Esophagus muscularis mucosa (tissue), 4 donors: ENCODE measurements at places on chromosomes 7 and 10.

- no peak for DNase-seq
Measured at GRCh38 chr7:19508821-19509220, 200.0 kb downstream of the POLR1F start.

DNA sequence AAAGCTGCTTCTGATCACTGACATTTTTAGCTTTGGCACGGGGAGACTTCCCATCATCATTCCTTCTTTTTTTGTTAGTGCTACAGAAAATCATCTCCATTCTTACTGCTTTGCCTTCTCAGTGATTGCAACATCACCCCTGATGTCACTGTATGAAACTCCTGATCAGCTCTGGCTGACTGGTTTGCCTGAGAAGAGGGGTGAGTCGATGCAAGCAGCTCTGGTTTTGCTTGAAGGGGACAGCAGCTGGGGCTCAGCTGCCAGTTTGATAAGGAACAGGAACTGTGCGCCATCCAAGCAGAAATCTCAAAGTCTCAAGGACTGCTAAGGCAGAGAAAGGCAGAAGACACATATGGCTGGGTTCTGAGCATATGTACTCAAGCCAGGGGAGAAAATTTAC, 808.5 kb upstream of the CELF2 start:
- no peak for DNase-seq

DNA sequence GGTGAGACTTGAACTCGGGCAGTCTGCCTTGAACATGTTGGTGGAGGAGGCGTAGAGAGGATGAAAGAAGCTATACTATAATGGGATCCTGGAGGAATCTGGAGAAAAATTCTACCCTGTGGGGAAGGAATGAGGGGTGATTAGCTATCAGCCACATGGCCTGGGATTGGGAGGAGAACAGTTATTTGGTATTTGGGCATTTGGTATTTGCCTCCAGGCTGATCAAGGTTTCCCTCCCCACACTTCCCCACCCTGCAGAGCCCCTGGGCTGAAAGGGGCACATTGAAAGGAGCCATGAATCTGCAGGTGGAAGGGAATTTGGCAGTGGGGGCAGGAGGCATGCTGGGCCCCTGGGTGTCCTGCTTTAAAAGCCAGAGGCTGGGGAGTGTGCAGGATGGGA, 235.3 kb downstream of the INHBA start:
- DNase-seq: no peak

DNA sequence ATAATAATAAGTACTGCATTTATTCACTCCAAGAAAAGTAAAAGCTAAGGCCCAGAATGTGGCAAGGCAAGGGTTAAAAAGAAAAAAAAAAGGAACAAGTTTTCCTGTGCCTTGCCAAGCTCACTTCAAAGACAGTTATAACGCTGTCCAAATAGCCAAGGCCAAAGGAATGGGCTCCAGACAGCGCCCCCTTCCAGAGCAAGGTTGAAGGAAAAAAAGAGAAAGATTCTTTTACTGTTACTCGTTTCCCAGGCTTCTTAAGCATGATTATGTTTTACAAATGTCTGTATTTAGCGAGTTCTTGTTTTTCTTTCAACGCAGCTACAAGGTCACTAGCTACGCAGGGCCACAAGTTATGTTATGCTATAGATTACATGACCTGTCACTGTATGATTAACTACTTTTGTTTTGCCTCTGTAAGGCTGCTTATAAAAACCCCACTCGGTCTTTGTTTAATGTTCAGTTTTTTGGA, 9.1 kb upstream of the EIF4H start:
- DNase-seq: no peak

- DNase-seq: no peak
Measured at GRCh38 chr10:47060356-47060755, 149.1 kb downstream of the PTPN20 start.

- DNase-seq: peak; percentile 50
Measured at GRCh38 chr10:129400426-129400825, 66.6 kb upstream of the MGMT start.

- peak; percentile 5 for DNase-seq
Measured at GRCh38 chr7:41928781-41929180, 225.9 kb upstream of the INHBA start.

- DNase-seq: no peak
Measured at GRCh38 chr7:115230882-115231571, 309.1 kb downstream of the MDFIC start.

DNA sequence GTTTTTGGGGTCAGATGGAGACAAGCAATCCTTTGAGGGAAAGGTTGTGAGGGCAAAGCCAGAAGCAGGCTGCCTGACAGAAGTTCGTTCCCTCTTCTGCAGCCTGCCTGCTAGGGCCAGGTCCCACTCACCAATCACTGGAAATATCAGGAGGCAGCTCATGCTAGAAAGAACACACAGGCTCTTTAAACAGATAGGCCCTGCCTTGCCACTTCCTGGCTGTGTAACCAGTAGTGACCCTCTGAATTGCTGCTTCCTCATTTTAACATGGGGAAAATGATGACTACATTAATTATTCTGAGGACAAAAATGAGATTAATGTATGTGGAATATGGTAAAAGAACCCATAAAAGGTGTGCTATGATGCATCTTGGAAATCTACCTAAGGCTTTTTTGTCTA, 50.5 kb upstream of the MRLN start:
- no peak for DNase-seq

DNA sequence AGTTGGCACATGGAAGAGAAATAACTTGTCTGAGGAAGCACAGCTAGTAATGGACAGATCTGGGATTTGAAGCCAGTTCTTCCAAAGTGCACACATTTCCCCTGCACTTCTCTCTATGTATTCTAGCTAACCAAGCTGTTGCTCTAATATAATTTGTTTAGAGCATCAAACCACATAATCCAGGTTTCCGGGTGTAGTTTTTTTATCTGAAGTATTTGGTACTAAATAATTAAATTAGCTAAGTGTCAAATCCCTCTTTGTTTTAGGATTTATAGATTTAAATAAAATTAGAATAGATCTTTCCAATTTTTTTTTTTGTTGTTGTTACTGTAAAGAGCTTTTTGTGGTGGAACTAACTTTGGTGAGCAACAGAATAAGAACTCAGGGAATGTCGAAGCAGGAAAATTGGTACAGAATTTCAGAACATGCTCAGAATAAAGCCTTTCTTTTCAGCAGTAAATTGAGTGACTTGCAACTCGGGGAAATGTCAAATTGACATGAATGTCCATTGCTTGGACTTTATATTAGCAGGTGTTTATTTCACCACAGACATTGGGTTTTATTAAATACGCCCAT, 33.7 kb downstream of the CAMK1D start:
- DNase-seq: no peak

DNA sequence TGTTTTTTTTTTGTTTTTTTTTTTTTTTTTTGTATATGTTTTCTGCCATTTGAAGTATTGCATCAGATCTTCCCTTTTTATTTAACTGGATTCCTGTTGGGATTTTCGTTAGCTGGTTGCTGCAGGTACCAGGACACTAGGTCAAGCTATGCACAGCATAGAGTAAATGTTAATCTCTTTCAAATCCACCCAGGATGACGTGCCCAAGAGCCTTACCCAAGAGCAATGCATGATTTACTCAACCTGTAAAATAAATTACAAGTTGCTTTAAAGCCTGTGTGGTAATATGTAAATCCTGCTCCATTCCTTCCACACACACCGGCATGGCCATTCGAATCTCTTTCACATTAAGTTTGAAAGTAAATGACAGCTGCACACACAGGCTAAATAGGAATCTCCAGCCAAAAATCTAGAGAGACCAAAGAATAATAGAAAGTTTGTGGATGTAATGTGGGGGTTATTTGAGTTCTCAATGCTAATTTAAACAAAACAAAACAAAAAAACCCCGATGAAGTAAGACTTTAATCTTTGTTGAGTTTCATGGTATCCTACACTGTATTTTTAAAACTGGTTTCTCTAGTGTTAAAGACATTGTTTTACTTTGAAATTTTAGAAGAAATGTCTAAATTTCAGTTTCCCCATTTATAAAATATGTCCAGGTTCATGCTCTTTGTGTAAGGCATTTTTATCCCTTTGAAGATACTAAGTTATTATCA, 167.9 kb downstream of the FRMD4A start:
- DNase-seq: no peak

- no peak for DNase-seq
Measured at GRCh38 chr10:24685958-24686540, 37.6 kb downstream of the ARHGAP21 start.

GRCh38 chr7:96303686-96304443, 18.0 kb downstream of the SLC25A13 start:
- DNase-seq: no peak

DNA sequence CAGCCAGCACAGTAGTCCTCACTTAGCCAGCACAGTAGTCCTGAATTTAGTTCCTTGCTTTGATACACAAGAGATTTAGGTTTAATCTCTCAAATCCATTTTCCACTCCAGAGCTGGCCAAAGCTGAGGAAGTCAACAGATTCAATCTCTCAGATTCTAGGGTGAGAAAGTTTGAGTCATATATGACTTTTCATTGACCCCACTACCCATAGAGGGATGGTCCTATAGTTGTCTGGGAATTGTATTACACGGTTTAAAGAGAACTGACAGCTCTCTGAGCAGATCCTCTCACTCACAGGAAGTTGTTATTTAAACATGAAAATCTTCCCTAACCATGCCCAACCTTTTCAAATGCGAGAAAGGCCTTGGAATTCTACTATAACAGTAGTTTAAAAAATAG, 641.8 kb upstream of the SEMA3D start:
- DNase-seq: no peak
